ENCODE measurements at places on chromosomes 1 and 21.

DNA sequence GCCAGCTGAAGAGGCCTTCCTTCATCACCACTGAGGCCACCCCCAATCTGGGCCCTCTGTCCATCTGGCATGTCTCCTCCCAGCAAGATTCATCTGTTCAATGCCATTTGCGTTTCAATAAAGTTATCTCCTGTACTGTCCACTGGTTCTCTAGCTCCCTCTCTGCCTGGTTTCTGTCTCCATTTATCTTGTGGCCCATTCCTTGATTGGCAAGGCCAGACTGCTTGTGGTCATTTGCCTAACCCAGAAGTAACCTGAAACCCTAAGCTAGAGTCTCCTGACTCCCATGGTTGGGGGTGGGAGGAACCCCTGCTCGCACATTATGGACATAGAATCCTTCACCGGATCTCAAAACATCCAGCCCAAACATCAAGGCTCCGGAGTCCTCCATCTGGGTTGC lies 2.1 kb upstream of the IPO9 start:
- DNase-seq = peak; percentile 60

GRCh38 chr1:200686620-200687019 lies 16.9 kb upstream of the DDX59 start:
- DNase-seq = no peak

- DNase-seq = no peak
These were observed 29.9 kb downstream of the ADAM30 start for GRCh38 chr1:119866451-119866850.

DNA sequence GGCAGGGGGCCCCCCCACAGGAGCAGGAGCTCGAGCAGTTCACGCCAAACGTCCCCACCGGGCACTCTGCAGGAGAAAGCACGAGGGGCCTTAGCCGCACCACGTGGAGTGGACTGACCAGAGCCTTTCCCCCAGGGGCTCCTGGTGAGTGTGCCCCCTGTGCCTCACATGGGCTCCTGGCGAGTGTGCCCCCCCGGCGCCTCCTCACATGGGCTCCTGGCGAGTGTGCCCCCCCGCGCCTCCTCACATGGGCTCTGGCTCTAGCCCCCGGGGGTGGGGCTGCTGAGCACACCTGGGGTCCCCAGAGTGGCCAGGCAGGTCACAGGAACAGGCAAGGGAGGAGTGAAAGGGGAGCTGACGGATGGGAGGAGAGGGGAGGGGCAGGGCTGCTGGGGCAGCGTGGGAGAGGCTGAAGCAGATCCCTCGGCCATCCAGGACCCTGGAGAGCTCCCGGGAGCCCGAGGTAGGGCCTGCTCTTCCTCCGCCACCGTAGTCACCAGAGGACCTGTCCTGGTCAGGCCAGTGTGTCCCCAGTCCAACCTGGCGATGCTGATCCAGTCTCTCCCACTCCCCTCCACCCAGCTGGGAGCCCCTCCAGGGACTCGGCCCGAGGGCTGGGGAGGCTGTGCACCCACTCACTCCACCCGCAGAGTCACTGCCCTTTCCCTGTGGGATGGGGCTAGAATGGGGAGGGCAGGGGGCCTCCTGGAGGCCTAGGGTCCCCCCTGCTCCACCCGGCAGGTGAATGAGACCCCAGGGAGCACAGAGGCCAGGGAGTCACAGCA lies 47.6 kb downstream of the ARHGEF16 start:
- peak; percentile 37 for DNase-seq

DNA sequence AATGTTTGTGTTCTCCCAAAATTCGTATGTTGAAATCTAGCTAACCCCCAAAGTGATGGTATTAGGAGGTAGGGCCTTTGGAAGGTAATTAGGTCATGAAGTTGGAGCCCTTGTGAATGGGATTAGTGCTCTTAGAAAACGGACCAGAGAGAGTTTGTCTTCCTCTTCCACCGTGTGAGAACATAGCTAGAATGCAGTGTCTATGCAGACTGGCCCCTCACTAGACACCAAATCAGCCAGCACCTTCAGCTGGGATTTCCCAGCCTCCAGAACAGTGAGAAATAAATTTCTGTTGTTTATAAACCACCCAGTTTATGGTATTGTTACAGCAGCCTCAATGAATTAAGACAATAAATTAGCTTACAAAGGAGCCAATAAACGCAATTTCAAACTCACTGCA lies 58.0 kb downstream of the KIAA0319L start:
- DNase-seq = no peak

DNA sequence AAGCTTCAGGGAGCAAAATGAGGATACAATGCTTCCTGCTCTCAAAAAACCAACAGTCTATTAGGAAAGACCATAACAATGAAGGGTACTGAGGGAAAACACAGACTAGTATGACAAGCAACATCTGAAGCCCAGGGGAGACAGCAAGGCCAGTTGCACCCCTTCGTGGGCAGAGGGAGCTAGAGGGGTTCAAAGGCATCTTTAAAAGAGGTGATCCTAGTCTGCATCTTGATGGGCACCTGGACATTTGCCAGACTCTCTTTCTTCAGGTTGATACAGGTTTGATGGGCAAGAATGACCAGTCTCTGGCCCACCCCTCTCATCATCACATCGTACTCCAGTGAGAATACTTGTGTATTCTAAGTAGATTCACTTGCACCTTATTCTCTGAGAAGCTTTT lies 177.7 kb downstream of the VAV3 start:
- DNase-seq = no peak

GRCh38 chr1:183039330-183039729 lies 16.1 kb downstream of the LAMC1 start:
- DNase-seq = peak; percentile 51

DNA sequence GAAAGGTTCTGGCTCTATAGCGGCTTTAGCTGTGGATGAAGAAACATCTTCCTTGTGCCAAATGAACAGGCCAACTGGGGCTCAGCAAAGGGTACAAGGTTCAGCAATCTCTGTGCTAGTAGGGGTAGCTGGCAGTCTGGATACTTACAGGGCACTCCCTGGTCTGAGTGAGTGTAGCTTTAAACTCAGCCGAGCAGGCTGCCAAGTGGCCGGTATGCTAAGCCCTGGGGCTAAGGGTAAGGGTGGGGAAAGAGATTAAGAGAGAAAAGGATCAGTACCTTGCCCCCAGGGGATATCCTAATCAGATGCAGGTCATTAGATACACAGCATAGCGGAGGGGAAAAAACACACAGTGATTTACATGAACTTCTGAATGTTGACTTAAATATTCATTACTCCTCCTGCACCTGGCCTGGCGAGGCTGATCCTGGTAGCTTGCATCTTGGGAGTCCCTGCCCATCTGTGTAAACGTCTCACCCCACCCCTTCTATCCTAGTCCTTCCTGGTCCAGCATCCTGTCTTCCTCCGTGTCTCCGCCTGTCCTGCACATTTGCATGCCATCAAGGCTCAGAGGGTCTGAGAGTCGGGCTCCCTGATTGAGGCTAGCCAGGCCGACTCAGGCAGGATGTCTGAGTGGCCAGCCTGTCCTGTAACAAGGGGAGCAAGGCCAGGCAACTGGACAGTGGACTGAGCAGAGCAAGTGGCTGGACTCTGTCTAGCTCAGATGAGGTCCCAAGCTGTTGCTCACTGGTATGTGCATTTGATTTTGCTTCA lies 39.5 kb upstream of the CNTN2 start:
- no peak for DNase-seq

DNA sequence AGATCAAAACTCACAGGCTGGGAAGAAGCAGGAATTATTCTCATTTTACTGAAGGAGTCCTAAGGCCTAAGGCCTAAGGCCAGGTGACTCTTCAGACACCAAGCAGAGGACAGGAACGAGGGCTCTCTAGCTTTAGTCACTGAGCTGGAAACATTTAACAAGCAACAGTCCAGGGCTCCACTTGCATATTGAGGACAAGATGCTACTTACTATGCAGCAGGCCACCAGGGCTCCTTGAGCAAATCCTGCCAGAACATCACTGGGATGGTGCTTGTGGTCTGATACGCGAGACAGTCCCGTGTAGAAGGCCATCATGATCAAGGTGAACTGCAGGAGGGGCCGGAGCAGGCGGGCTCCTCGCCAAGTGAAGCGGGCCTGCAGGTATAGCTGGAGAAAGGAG lies 67.6 kb downstream of the PLPP3 start:
- DNase-seq = no peak
